ENCODE measurements at places on chromosomes 12 and 14.

GRCh38 chr14:74804219-74804825 is 41.2 kb downstream of the YLPM1 start:
- no peak for DNase-seq

- no peak for DNase-seq
Measured at GRCh38 chr12:80269803-80270552, 170.6 kb downstream of the OTOGL start.

- no peak for DNase-seq
Measured at GRCh38 chr12:85529896-85530295, 249.9 kb downstream of the ALX1 start.

DNA sequence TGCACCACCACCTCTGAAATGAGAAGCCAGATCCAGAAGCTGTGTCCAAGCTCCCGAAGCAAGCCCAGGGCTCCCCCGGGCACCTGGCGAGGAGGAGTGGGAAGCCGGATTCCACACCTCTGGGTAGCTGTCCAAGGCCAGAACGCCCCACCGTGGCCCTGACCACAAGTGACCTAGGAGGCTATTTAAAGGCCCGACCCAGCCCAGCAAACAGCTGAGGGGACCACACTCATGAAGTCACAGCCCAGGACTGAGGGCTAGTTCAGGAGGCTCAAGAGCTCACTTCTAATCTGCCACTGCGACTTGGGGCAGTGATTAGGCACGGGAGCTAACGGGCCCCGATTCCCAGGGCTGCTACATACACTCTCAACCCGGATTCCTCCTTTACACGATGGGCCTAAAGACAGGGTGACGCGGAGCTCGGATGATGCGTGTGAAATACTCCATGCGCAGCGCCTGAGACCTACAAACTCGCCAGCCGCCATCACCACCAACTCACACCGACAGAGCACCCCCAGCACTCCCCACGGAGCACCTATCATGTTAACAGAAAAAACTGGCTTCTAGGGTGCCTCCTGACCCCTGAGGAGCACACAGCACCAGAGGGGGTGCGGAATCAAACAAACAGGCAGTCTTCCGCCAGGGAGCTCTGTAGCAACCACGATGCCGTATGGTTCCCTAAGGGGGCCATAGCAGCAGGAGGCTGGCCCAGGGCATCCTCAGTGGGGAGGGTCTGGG is 84.0 kb upstream of the GPR68 start:
- DNase-seq = no peak

- no peak for DNase-seq
Measured at GRCh38 chr12:110683888-110684287, 5.0 kb downstream of the HVCN1 start.

DNA sequence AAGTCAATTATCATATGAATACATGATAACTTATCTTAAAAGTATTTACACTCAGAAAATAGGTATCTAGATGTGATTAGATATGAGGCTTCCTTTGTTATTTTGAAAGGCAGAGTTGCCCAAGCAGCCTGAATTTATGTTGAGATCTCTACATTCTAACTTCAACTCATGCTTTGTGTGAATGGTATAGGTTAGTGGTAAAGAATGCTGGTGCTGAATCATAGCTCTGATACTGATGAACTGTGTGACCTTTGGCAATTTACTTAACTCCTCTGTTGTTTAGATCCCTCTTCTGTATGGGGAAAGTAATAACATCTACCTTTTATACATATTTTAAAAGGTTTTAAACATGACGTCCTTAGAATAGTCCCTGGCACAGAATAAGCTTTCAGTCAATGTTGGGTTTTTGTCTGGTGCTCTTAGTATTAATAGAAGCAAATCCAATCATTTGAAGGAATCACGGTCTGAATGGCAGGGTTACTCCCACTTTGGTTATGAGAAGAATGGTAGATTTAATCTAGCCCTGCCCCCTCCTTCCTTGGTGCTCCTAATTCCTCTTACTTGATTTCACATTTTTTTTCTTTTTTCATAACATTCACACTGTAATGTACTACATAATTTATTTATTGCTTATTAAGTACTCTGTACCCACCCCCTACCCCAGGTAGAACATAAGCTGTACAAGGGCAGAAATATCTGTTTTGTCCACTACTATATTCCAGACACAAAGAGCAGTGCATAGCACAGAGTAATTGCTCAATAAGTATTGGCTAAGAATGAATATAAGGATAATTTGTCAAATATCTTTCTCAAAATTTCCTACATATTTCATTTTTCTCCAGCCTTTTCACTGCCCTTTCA is 203.3 kb upstream of the KRR1 start:
- no peak for DNase-seq

GRCh38 chr12:7161327-7161726 is 28.2 kb upstream of the PEX5 start:
- DNase-seq = no peak

- DNase-seq = peak; percentile 44
Measured at GRCh38 chr14:54564868-54565784, 1.8 kb upstream of the SAMD4A start.

GRCh38 chr12:54981796-54982195 is 2.8 kb downstream of the TESPA1 start:
- DNase-seq = peak; percentile 20

GRCh38 chr12:89059721-89060541 is 292.4 kb downstream of the DUSP6 start:
- DNase-seq = no peak

DNA sequence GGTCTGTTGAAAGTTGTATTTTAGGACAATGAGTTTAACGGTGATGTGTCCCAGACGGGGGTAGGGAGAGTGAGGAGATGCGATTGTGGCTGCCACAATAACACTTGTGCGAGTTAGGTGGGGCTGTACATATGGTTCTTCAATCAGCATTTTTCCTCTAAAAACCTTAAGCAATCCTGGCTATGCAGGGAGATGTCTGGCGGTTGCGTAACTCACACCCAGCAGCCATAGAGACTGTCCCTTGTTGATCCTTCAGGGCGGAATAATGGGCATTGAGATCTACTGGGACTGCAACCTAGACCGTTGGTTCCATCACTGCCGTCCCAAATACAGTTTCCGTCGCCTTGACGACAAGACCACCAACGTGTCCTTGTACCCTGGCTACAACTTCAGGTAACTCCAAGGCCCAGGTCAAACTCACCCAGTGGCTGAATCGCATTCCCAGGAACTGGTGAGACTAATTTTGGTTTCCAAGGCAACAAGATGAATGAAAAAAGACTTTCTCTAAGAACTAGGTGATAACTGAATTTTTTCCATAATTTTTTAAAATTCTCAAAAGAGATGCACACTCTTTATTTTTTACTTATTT is 34.6 kb downstream of the P2RX7 start:
- DNase-seq = no peak

- no peak for DNase-seq
Measured at GRCh38 chr14:93994919-93995682, 2.0 kb upstream of the CCDC197 start.

GRCh38 chr12:12499909-12500604 is 62.6 kb downstream of the DUSP16 start:
- DNase-seq = no peak

DNA sequence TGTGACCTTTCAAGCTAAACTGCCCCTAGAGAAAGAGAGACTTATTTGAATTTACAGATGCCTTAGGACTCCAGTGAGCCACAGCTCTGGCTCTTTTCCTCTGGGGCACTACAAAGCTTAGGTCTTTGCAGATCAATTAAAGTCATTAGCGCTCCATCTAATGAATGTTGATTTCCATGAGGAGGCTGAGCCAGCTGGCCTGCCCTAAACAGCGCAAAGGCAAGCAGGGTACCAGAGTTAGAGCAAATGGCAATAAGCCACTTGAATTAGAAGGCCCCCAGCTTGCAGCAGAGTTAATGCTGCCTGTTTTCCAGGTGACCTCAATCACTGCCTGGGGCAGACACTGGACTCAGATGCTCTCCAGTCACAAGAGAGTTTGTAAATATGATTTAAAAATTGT is 695.3 kb downstream of the DIO2 start:
- DNase-seq = no peak

GRCh38 chr12:49332441-49332861 is 4.5 kb downstream of the C1QL4 start:
- no peak for DNase-seq

GRCh38 chr14:89121968-89122620 is 294.9 kb downstream of the FOXN3 start:
- no peak for DNase-seq

- DNase-seq = no peak
Measured at GRCh38 chr12:89273525-89273924, 78.8 kb downstream of the DUSP6 start.

- no peak for DNase-seq
Measured at GRCh38 chr12:130764475-130765185, 48.5 kb upstream of the RIMBP2 start.

GRCh38 chr12:127241072-127241817 is 1025.7 kb upstream of the TMEM132C start:
- DNase-seq = no peak

GRCh38 chr14:34733245-34733644 is 18.9 kb upstream of the CFL2 start:
- no peak for DNase-seq

DNA sequence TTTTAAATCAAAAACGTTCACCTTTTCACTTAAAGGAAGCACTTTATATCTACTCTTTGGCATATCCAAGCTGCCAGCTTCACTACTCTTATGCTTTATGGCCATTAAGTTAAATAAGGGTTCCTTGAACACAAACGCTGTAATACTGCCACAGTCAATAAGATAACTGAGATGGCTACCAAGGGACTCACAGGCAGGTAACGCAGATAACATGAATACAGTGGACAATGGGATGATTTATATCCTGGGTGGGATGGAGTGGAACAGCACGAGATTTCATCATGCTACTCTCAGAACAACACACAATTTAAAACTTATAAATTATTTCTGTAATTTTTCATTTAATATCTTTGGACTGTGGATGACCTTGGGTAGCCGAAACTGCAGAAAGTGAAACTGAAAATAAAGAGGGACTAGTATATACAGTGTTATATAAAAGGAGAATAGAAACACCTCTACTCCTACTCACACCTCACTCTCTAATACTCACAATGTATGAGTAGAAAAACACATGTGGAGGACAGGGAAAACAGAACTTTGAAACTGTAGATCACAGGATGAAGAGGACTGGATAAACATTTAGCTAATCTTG is 367.3 kb downstream of the C12orf50 start:
- no peak for DNase-seq

- DNase-seq = no peak
Measured at GRCh38 chr14:52678591-52678990, 16.8 kb downstream of the ERO1A start.

- DNase-seq = no peak
Measured at GRCh38 chr12:108858311-108859074, 1.1 kb upstream of the SSH1 start.

GRCh38 chr12:13576935-13577500 is 380.5 kb downstream of the EMP1 start:
- no peak for DNase-seq

- DNase-seq = no peak
Measured at GRCh38 chr12:57637364-57637763, 4.4 kb upstream of the B4GALNT1 start.

DNA sequence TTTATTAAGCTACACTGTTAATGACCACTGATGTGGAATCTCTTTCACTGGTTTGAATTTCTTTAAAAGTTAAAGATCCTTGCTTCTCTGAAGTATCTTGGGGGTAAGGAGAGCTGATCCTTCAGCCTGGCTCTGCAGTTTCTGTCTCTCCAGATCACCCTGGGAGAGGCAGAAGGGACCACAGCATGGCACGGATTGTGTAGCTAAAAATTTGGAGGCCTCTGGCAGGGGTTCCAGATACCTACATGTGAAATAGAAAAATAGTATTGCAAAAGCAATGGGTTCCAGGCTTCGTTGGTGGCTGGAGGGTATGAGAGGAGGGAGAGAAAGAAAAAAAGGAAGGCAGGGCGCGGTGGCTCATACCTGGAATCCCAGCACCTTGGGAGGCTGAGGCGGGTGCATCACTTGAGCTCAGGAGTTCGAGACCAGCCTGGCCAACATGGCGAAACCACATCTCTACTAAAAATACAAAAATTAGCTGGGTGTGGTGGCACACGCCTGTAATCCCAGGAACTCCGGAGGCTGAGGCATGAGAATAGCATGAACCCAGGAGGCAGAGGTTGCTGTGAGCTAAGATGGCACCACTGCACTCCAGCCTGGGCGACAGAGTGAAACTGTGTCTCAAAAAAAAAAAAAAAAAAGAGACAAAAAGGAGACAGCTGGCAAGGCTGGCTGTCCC is 3.4 kb downstream of the CHST11 start:
- no peak for DNase-seq

- no peak for DNase-seq
Measured at GRCh38 chr14:31439561-31439960, 17.7 kb downstream of the DTD2 start.

DNA sequence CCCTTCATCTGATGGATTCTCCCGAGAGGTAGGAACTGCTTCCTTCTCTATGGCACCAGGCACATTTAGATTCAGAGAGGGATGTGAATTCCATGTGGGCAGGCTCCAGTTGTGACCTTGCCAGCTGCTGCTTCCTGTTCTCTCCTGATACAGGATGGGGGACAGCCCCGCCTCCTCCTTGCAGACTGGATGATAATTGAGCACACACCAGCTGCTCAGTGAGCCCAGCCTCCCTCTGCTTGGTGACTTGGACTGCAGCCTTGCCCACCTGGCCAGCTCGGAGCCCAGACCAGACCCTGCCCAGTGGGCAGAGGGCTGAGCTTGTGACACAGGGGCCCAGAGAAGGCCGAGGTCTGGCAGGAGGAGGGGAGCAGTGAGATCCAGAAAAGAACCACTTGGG is 90.2 kb downstream of the CALM1 start:
- no peak for DNase-seq

DNA sequence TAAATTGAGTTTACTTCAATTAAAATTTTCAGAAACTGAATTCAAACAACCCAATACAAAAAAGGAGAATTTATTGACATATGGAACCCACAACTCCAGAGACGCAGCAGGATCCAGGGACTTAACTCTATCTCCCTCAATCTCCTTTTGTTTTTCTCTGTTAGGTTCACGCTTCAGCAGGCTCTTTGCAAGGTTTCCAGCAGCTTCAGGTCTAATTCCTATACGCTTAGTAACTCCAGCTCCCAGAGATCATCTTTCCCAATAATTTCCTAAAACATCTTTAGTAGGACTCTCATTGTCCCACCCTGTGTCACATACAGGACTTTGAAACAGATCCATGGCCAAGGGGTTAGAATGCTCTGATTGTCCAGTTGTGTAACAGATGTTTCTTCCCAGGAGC is 175.2 kb downstream of the RMST start:
- DNase-seq = no peak

DNA sequence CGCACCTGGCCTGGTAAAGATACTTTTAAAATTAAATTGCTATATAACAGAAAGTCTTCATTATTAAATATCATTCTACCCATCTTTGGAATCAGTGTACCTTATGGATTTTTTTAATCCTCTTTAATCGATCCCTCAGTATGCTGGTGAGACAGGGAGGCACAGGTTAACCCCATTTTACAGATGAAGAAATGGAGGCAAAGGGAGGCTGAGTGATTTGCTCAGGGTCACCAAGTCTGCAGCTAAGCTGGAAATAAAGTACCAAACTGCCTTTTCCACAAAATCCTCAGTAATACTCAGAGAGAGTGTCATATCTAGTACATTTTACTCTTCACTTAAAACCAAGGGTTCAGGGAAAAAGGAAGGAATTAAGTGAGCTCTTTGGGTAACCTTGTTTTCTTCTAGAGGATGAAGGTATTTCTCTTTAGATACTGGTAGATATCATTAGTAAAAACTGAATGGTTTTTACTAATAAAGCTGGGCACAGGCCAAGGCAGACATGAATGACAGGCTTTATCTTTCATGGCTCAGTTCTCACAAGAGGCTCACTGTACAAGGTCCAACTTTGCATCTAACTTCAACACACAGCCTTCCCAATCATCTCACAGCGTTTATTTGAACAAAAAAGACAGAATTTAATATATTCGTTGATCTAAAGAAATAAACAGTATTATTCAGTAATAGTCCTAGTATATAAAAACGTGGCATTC is 35.3 kb upstream of the TTC7B start:
- no peak for DNase-seq

Data from activated T-helper 1 cell treated with anti-CD3 and anti-CD28 coated beads, Interleukin-2, amount 50 U/mL, for 16 hours (primary cell).